NCI-H1092 treated with DMSO at 0.1 percent for 48 hours (cell line): ENCODE measurements at places on chromosomes 4 and X.

DNA sequence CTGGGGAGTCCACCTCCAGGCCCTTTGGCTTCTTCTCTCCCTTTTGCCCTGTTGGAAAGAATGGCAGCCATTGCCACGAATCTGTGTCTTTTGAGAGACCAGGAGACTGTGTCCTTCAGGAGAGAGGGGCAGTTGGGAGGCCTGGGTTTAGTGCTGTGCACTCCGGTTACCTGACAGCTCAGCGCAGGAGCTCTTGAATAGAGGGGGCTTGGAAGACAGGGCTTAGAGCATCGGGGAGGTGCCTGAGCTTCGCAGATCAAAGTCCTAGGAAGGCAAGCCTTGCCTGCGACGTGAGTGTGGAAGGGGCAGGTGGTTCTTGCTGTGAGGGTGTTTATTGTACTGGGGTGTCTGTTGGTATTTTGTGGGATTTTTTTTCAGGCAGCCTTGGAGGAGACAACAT is 41.9 kb upstream of the TADA2B start:
- DNase-seq: no peak

DNA sequence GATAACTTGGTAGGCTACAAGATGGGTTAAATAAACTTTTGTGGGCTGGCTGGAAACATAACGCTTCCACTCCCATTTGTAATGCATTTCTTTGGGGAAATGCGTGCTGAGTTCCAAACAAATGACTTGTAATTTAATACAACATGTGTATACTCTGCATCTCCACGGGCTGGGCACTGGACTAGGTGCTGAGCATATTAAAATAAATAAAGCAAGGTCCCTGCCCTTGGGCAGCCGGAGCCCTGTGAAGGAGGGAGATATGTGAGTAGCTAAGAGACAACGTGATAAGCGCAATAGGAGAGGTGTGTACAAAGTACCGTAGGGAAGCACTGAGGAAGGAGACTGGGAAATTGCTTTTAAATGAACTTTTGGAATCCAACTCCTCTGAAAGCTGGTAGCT is 147.2 kb upstream of the RBPJ start:
- DNase-seq: no peak

GRCh38 chr4:114807759-114808404 is 209.3 kb downstream of the UGT8 start:
- DNase-seq: no peak

DNA sequence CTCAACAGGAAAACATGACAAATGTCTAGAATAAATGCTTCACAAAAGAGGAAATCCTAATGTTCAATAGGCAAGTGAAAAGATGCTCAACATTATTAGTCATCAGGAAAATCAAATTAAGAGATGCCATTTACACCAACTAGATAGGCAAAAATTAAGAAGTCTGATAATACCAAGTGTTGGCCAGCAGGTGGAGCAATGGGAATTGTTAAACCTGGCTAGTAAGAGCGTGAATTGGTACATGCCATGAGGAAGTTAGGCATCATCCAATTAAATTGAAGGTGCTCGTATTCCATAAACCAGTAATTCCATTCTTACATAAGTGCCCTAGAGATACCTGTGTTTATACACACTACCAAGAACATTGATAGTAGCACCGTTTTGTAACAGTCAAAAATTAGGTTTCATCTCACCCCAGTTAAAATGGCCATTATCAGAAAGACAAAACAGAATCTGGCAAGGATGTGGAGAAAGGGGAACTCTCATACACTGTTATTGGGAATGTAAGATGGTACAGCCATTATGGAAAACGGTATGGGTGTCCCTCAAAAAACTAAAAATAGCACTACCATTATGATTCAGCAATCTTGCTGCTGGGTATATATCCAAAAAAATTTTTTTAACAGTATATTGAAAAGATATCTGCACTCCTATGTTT is 14.0 kb upstream of the ZCCHC18 start:
- peak; percentile 81 for DNase-seq

GRCh38 chr4:16000708-16001483 is 37.9 kb upstream of the FGFBP2 start:
- DNase-seq: no peak

DNA sequence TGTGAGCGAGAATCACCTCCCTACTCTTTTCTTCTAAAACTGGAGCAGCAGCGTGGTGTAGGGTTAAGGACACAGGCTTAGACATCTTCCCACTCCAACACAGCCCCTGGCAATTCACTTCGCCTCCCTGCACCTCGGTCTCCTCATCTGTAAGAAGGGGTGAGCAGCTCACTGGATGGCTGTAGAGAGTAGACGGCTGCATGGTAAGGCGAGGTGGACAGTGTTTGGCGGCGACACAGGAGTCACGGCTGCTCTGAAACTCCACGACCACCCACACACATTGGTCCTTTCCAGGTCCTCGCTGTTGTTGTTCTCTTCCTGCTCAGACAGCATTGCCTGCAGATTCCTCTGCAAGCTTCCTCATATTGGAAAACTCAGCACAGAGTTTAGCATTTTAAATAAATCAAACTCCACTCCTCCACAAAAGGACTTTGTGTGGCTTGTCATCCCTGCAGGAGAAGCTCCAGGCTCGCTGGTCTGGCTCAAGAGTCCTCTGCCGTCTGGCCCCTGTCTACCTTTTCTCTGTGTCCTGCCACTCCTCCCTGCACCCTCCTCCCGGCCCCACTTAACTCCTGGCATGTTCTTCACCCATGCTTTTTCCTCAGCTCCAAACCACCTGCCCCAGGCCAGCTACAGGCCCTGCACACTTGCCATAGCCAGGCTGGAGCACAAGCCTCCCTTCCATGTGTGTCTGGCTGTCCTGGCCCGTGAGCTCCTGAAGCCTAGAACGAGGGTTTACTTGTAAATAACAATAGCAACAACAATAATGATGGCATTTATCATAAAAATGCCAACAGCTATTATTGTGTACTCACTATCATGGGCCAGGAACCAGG is 41.3 kb upstream of the CRMP1 start:
- DNase-seq: no peak

DNA sequence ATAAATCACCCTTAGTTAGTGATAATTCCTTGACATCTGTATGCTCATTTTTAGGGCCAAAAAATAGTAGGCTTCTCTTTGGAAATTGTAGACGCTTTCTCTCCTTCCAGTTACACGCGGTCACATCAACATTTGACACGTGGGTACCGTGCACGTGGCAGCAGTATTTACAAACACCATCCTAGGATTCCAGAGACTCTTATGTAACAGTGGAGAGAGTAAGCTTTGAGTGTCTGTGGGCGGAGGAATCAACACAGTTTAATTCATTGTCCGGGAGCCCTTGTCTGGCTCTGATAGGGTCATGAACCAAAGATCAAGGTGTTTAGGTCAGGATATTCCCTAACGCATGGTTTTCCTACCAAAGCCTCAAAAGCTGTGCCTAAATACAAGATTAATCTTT is 12.2 kb downstream of the TET2 start:
- DNase-seq: no peak

DNA sequence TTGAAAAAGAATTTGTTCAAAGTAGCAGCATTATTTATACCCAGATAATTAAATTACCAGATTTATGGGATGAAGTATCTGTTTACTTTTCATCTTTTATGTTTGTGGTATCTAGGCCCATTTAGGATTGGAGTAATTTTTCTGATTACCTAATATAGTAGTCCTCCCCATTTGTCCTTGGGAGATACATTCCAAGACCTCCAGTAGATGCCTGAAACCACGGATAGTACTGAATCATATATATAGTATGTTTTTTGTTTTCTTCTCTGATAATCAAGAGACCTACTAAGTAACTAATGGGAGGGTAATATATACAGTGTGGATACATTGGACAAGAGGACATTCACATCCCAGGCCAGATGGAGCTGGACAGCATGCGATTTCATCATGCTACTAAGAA is 30.7 kb upstream of the PTPN13 start:
- DNase-seq: no peak

DNA sequence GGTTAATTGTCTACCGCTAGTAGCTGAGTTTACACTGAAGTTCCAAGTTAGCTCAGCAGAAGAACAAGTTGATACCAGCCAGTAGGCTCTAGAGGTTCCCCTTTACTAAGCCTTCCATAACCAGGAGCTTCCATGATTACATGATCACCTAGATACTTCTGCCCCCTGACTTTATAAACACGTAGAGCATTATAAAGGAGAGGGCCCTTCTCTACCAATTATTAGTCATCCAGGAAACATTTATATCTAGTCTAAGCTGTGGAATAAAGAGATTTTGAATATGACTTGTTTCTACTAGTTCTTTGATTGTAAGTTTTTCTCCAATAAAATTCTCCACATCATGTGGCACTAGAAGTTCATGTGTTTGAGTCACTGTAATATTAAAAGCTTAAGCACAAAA is 818.1 kb upstream of the PCDH10 start:
- DNase-seq: no peak

- DNase-seq: peak; percentile 48
Observed at GRCh38 chrX:23656091-23656490, 11.2 kb upstream of the PRDX4 start.

GRCh38 chr4:146029939-146030710 is 91.5 kb upstream of the ZNF827 start:
- DNase-seq: no peak

DNA sequence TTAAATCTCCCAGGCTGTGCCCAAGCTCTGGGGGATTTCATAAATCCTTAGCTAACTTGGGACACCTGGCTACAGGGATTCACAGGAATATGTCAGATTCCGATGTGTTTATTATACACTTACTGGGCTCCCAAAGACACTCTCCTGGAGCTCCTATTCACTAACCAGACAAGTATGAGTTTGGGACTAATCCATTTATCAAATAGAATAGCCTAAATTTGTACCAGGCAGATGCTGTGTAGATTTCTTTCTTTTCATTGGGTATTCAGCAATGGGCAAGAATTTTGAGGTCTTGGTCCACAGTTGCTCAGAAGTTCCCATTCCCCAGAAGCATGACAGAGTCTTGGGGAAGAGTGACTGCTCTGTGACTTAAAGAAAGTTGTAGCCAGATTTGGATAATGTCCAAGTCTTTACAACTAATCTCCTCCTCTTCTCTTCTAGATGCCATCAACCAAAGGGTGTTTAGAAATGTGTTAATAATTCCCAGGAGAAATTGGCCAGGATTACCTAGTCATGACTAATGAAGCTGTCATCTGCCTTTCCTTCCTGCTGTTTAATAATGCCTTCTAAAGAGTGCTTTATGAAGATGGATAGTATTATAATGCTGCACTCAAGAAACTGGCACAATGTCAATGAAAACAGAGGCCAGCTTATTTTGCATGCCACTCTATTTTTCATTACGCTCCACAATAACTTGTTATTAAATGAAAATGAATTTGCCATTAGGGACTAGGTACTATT is 120.9 kb downstream of the CHIC2 start:
- no peak for DNase-seq

- DNase-seq: no peak
Observed at GRCh38 chrX:50747471-50747900, 66.5 kb downstream of the SHROOM4 start.

DNA sequence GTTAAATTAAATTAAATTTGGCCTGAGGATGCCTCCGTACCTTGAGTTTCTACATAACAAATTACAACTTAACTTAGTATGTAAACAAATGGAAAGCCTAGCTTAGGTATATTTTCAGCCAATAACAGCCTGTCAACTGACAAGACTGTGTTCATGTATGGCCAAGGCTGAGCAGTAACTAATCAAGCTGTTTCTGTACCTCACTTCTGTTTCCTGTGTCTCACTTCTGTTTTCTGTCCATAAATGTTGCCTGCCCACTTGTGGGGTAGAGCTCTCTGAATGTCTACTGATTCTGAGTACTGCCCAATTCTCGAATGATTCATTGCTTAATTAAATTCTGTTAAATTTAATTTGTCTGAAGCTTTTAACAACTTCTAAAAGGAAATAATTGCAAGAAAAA is 445.2 kb downstream of the PCDH11X start:
- no peak for DNase-seq

GRCh38 chrX:118536687-118537461 is 41.3 kb downstream of the DOCK11 start:
- DNase-seq: no peak

- no peak for DNase-seq
Observed at GRCh38 chr4:151408380-151408629, 671 bp upstream of the FHIP1A start.

DNA sequence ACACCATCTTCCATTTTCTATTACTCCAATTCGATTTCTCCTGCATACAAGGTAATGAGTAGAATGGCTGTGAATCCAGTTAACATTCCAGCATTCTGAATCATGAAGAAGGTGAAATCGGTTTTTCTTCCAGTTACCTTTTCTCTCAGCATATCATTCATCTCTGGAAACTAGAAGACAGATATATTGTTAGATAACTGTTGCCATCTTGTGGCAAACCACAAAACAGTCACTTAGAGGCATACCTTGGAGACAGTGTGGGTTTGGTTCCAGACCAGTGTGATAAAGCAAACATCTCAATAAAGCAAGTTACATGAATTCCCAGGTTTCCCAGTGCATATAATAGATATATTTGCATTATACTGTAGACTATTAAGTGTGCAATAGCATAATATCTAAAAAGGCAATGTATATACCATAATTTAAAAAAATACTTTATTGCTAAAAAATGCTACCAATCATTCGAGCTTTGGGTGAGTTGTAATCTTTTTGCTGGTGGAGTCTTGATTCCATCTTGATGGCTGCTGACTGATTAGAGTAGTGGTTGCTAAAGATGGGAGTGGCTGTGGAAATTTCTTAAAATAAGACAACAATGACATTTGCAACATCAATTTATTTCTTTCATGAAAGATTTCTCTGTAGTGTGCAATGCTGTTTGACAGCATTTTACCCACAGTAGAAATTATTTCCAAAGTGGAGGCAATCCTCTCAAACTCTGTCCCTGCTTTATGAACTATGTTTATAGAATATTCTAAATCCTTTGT is 82.1 kb downstream of the SLC39A8 start:
- DNase-seq: peak; percentile 49

DNA sequence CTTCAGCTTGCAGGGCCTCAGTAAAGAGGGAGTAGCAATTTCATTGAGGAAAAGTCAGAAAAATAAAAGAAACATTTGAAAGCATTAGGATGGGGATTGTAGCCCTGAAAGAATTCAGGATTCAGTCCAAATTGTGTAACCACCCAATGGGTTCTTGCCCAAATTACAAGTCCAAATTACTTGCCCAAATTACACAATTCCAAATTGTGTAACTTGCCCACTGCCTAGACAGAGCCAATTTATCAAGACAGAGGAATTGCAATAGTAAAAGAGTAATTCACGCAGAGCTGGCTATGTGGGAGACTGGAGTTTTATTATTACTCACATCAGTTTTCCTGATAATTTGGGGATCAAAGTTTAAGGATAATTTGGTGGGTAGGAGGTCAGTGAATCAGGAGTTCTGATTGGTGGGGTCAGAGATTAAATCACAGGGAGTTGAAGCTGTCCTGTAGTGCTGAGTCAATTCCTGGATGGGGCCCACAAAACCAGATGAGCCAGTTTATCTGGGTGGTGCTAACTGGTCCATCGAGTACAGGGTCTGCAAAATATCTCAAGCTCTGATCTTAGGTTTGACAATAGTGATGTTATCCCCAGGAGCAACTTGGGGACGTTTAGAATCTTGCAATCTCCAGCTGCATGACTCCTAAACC is 18.1 kb upstream of the PAGE5 start:
- no peak for DNase-seq

GRCh38 chrX:154308108-154308946 is 12.7 kb downstream of the TKTL1 start:
- DNase-seq: no peak

GRCh38 chrX:25527156-25527555 is 511.4 kb upstream of the ARX start:
- no peak for DNase-seq
